ENCODE measurements at places on chromosomes 3 and 15.
A peak's percentile ranks its signal among the peaks of the same experiment; 100 is the strongest.

- no peak for DNase-seq
Observed at GRCh38 chr3:87044409-87044808, 53.5 kb upstream of the VGLL3 start.

DNA sequence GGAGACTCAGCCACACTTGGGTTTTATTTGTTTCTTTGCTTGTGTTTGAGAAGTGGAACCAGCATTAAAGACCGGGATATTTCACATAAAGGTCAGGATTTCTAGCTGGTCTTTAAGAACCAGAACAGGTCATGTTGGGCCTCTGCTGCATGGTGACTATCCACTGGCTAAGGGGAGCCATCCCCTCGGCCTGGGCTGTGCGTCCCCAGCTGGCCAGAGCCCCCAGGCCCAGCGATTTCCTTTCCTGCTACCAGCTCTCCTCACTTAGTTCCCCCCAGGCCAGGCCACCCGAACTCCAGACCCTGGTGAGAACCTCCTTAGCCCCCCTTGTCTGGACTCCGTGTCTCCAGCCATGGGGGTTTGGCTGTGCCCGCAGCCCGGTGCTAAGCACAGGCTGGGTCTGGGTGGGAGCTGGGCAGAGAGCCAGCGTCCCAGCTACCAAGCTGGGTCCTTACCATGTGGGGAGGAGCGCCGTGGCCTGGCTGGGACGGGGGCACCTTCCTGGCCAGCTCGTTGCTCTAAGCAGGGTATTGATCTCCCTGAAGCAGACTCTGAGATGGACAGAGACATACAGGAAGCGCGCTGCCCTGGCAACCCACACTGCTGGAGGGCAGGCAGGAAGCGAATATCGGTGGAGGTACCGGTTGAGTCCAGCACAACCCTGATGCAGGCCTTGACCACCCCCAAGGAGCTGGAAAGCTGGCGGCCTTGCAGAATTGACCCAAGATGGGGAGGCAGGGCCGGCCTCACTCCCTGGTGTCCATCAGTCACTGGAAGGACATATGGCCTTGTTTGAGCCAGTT, 49.4 kb downstream of the KLF15 start:
- DNase-seq, result no peak

- no peak for DNase-seq
Observed at GRCh38 chr3:31541089-31541488, 8.4 kb downstream of the STT3B start.

DNA sequence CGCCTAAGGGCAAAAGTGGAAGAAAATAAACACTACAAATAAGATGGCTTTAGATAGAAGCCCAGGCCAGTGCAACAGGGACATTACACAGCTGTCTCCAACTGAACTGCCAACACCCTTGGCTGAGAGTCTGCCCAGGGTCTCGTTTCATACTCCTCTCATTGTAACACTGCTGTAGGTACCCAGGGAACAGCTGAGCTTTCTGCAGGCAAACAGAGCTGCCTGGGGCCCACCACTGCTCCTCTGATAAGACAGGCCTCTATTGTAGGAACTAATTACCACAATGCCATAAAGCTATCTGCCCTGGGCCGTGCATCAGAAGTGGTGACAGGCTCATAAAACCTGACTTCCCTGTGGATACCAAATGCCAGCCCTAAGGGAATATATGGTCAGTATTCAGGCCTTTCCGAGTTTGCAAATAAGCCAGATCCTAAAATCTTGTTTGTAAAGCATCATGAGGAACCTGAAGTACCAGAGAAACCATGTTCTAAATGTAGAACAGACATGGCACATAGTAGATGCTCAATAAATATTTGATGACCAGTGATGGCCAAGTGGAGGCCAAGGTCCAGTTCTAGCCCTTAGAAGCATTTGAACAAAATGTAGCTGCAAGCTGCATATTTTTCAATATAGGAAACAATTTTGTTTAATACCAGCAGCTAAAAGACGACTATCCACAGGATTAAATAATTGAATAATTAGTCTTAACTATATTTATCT, 84.3 kb upstream of the NEO1 start:
- DNase-seq, result no peak

GRCh38 chr15:85690561-85691231, 104.0 kb downstream of the KLHL25 start:
- DNase-seq, result peak; percentile 23

GRCh38 chr15:101449471-101450402, 39.8 kb downstream of the PCSK6 start:
- peak; percentile 8 for DNase-seq

DNA sequence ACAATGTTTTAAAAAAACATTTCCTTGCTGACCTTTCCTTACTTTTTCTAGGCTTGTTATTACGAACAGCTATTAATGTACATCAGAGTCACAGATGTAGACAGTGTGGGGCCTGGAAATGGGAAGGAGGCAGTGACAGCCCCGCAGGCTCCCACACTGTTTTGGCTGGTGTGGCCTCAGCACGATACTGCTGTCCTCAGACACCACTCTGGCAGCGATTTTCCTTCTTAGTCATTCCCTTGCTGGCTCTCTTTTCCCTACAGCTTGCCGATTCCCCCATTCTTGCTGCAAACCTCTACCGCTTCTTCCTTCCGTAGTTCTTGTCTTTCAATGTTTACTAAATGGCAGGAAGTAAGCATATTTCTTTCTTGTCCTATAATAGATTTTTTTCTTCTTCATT, 113.1 kb downstream of the ABI3BP start:
- no peak for DNase-seq

GRCh38 chr15:81229586-81229985, 32.9 kb downstream of the IL16 start:
- DNase-seq, result no peak

DNA sequence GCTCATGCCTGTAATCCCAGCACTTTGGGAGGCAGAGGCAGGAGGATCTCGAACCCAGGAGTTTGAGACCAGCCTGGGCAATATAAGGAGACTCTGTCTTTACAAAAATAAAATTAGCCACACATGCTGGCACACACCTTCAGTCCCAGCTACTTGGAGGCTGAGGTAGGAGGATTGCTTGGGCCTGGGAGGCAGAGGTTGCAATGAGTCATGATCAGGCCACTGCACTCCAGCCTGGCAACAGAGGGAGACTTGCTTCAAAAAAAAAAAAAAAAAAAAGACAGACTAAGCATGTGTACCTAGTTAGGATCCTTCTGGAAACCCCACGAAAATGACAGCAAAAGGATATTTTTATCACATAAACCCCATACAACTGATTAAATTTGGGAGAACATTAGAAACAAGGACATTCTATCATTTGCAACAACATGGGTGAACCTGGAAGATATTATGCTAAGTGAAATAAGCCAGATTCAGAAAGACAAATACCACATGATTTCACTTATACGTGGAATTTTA, 44.9 kb downstream of the METTL6 start:
- DNase-seq, result no peak

DNA sequence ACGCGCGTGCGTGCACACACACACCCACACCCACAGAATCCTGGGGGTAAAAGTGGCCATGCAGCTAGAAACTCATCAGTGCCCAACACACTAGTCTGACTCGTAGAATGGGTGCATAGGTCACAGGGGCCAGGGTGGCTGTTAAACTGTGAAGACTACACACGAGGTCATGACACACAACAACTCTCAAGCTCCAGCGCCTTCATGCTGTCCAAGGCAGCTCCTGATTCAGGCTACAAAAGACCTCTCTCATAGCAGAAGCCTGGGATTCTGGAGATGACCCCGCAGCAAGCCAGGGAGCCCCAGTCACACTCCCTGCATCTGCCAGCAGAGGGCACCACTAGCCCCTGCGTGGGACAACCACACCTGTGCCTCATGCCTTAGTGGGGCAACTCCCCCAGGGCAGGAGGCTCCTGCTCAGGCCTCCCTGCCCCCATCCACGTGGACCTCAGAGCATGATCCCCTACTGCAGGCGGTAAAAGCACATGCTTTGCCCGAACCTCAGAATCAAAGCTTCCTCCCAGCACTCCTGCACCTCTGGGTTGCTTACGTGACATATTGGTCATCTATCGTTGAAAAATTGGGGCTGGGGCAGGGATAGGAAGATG, 93.1 kb downstream of the LRIG1 start:
- peak; percentile 41 for DNase-seq

DNA sequence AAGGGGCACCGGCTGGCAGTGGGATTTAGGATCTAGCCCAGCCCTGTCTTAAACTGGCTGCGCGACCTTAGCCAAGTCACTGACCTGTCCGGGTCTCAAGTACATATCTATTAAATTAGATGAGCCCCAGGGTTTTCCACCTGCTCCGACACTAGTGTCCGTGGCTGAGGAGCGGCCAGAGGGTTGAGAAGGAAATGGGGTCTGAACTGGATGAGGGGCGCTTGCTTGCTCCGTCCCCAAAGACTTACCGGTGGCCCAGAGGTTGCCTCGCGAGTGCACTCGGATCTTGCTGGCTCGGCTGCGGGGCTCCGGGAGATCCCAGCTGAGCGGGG, 285 bp downstream of the NMB start:
- no peak for DNase-seq

DNA sequence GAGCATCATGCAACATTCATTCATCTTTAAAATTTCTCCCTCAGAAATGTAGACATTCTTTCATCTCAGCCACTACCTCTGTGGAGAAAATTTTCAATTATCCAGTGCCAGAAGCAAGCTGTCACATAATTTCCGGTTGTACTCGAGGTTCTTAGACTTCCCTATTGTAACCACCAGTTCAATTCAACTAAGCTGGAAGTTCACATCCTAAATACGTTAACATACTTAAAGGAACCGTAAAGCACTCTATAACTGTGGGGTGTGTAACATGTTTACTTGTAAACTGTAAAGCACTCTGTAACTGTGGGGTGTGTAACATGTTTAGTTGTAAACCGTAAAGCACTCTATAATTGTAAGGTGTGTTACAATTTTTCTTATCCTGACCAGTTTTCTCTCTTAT, 150.3 kb downstream of the PLCL2 start:
- peak; percentile 76 for DNase-seq

DNA sequence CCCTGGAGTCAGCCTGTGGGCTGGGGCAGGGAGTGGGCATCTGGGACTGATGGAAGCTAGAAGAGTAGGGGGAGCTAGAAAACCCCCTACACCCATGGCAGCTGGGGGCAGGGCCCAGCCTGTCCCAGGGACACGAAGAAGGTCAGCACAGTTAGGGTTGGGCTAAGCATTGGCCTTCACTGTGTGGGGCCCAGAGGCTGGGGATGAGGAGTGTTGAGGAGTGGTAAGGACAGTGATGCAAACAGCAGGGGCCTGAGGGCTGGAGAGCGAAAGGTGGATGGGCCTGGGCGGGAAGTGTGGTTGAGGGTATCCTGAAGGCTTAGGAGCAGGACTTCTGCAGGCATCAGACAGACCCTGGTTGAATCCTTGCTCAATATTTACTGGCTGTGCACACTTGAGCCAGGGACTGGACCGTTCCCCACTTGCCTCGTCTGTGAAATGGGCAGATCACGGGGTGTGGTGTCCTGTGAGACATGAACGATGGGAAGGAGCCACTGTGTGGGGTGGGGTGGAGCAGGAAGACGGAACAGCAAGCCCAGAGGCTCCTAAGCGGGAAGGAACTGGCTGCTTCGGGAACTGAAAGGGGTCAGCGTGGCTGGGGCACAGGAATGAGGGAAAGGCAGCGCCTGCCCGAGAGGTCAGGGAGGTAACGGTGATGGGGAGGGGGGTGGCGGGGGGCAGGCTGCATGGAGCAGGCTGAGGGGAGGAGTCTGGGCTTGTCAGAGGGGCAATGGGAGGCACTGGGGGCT, 7.3 kb downstream of the PRKCD start:
- no peak for DNase-seq

GRCh38 chr3:51796854-51797253, 17.8 kb upstream of the IQCF6 start:
- no peak for DNase-seq

- no peak for DNase-seq
Observed at GRCh38 chr3:130572769-130573168, 55.8 kb downstream of the COL6A6 start.

GRCh38 chr3:54822206-54822605, 105.7 kb downstream of the LRTM1 start:
- no peak for DNase-seq

GRCh38 chr3:112308151-112308911, 14.3 kb upstream of the SLC9C1 start:
- no peak for DNase-seq

DNA sequence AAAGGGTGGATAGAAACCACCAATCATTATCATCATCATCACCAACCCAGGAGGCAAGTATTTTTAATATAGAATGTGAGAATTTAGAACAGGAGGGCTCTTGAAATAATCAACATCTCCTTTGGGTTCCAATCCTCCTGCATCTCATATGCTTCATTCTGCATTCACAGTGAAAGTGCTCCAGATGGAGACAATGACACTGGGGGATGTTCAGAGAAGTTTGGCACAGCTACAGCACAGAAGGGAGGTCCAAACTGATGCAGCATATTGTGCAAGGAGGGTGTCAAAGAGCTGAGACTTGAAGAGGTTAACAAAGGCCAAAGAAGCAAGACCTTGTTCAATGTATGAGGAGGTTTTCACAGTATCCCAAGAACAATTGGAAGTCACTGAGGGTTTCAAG, 767.1 kb downstream of the NTRK3 start:
- DNase-seq, result no peak

GRCh38 chr15:76529911-76530310, 193.3 kb downstream of the ISL2 start:
- DNase-seq, result no peak

GRCh38 chr15:41890050-41890690, 3.7 kb downstream of the SPTBN5 start:
- no peak for DNase-seq

GRCh38 chr3:9948586-9948985, 3.6 kb downstream of the PRRT3 start:
- no peak for DNase-seq

GRCh38 chr3:103308921-103309320, 874.1 kb downstream of the ZPLD1 start:
- no peak for DNase-seq

DNA sequence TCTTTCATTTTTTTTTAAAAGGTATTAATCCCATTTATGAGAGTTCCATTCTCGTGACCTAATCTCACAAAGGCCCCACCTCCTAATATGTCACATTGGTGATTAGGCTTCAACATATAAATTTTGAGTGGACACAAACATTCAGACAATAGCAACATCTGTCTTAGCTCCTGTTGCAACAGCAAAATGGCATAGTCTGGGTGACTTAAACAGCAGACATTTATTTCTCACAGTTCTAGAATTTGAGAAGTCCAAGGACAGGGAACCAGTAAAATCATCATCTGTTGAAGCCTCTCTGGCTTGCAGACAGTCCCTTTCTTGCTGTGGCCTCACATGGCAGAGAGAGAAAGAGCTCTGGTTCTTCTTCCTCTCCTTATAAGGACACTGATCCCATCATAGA, 3.2 kb upstream of the PLSCR2 start:
- no peak for DNase-seq

- no peak for DNase-seq
Observed at GRCh38 chr3:62970648-62971047, 95.4 kb upstream of the CADPS start.

- DNase-seq, result peak; percentile 57
Observed at GRCh38 chr3:5464649-5465048, 277.1 kb downstream of the EDEM1 start.

GRCh38 chr3:38311476-38311875, 29.4 kb downstream of the SLC22A14 start:
- peak; percentile 43 for DNase-seq

GRCh38 chr3:134709076-134709475, 58.3 kb upstream of the KY start:
- no peak for DNase-seq

GRCh38 chr3:45092132-45093031, 53.8 kb downstream of the CDCP1 start:
- DNase-seq, result no peak

GRCh38 chr3:42557854-42558253, 23.9 kb downstream of the SEC22C start:
- DNase-seq, result peak; percentile 59
